Naive thymus-derived CD8-positive, alpha-beta T cell (primary cell): ENCODE measurements at places on chromosomes 5 and 9. TPM values are rescaled to one million over a fixed set of nuclear protein-coding genes. Genes with fewer than 3 reads are reported as not detected.

DNA sequence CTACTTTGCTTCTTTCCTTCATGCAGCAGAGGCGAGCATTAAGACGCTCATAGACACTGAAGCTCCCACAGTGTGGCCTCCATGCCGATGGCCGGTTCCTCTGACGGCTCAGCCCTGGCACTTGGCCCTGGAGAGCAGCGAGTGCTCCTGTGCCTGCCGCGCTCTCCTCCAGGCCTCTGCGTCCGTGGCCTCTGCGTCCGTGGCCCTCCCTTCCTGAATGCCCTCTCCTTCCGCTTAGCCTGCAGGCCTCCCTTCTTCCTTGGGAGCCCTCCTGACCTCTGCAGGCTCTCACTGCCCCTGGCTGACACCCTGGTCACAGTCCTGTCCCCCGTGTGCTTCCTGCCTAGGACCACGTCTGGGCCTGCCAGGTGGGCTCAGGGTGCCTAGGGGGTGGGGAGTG, 92.8 kb downstream of the ZNF354C start:
- DNase-seq: no peak

GRCh38 chr5:157548513-157549282, 26.9 kb downstream of the ADAM19 start:
- DNase-seq: no peak

- peak; percentile 9 for DNase-seq
These were observed 3.3 kb upstream of the CDC20B start for GRCh38 chr5:55176176-55176818.

- DNase-seq: peak; percentile 34
These were observed 36.8 kb upstream of the TEX48 start for GRCh38 chr9:114718801-114719221.

CKMT2 gene
- 0.78 TPM for total RNA-seq

DNA sequence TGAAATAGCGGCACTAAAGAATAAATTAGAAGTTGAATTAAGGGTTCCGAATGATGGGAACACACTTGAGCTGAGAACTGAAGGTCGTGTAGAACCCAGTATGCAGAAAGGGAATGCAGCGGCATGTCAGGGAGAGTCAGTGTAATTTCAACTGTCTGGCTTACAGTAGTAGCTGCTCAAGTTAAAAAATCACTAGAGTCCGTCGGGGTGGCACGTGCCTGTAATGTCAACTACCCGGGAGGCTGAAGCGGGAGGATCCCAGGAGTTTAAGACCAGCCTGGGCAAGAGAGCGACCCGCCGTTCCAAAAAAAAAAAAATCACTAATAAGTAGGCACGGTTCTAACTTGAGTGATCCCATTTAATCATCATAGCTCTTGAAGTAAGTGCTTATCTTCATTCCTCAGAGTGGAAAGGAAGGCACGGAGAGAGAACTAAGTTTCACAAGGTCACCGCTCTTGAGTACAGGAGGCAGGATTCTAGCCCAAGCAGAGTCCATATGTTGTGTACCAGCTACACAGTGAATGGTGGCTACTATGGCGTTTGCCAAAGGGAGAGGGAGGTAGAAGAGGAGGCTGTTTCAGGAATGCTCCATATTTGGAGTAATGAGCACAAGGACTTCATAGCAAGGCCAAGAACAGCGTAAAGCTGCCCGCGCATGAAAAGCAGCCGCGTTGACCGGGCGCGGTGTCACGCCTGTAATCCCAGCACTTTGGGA, 831 bp downstream of the RMRP start:
- DNase-seq: no peak

- no peak for DNase-seq
These were observed 55.2 kb upstream of the TMEM252 start for GRCh38 chr9:68595868-68596267.

DNA sequence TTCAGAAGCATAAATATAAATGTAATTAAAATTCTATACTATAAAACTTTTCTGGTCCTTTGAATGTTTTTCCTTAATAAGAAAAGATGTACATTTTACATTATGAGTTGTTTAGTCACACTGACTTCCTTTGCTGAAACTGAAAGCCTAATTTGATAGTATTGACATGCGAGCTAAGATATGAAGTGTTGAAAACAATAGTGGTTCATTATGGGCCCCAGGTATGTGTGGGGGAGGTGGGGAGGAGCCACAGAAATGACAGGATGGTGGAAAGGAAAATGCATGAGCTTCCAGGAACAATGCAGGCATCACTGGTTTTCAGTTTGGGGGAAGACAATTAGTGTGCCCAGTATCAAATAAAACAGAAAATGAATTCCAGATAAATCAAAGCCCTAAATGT, 35.4 kb upstream of the RLN1 start:
- no peak for DNase-seq

DNA sequence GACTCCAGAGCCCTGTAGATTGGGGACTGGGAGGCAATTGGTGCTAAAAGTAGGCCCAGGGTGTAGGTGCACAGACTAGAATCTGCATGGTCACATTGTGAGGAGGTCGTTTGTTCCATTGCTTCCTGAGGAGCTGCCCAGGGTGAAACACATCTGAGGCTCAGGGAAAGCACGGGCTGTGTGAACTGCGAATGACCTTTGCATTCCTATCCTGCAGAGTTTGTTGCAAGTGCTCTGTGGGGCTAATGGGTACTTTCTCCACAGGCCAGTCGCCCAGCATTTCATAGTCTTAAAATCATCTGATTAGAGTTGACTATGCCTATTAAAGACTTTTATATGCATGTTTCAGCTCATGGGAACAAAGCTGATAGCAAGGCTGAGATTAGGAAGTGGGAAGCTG, 14.4 kb upstream of the SLC46A2 start:
- no peak for DNase-seq

ADGRD2 gene
- total RNA-seq: not detected

NEUROG1 gene
- total RNA-seq: not detected

- no peak for DNase-seq
These were observed 69.0 kb downstream of the SLC28A3 start for GRCh38 chr9:84271531-84271900.

ARID3C gene
- total RNA-seq: not detected

- DNase-seq: no peak
These were observed 195.6 kb downstream of the SAXO1 start for GRCh38 chr9:18837402-18837801.

DNA sequence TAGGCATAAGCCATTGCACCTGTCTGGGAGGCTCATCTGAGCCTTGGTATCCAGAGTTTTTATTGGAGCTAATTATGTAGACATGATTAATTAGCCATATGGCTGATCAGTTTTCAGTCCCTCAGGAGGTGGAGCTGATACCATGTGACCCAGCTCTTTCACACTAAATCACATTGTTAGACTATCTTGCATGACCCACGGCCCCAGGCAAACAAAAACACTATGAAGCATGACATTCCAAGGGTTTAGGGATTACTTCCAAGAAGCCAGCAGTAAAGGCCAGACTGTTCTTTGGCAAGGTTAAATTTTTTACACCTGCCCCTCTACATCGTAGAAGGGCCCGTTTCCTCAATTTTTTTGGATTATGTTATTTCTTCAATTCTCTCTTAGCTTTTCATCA, 5.0 kb upstream of the C5orf24 start:
- DNase-seq: no peak

CCDC152 gene
- 7.8 TPM for total RNA-seq

DNA sequence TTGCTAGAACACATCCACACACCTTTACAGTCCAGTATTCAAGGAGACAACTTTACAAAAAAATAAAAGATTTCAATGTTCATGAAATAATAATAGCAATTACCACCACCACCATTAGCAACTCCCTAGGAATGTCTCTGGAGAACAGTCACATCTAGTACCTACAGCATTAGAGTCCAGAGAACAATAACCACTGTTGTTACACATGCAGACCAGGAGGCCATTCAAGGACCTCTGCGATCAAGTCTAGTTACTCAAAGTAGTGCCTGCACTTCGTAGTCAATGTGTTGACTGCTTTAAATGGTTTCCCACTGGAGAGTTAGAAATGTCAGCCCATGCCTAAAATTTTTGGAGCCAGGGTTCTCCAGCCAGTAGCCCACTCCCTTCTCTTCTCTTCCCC, 244.4 kb downstream of the DEPDC1B start:
- DNase-seq: no peak

GRCh38 chr5:171728686-171729085, 56.9 kb upstream of the SMIM23 start:
- DNase-seq: no peak

DNA sequence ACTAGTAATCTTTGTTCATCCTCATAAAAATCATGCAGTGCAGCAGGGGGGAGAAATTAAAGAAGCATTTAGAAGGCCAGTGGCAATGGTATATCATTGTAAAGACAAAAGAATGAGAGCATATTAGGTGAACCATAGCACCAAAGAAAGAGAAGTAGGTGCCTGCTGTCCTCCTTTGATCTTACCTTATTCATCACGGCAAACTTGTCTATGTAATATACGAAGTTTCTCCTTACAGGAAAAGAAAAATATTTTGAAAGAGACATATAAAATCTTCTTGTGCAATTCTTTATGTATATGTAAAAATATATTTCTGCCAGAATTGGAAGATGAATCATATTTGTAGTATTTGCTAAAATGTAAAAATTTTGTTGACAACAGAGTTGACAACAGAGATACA, 411.3 kb upstream of the ARRDC3 start:
- no peak for DNase-seq

DNA sequence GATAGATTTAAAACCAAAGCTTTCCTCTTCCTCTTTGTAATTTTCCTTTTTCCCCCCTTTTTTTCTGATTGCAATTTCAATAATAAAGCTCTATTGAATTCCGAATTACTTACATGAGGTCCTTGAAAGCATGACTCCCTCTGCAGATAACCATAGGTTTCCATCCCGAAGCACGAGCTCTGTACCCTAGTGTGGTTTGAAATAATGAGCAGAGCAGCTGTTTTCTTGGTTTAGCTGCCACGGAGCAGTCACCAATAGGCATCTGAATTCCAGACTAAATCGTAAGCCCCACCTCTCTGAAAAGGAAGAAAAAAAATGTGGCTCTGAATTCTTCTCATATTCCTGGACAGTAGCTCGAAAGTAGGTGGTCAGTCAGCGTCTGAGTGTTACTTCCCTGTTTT, 18.5 kb upstream of the GNE start:
- no peak for DNase-seq

CAMK4 gene
- 307 TPM for total RNA-seq

PDZD2 gene
- 1.2 TPM for total RNA-seq

DNA sequence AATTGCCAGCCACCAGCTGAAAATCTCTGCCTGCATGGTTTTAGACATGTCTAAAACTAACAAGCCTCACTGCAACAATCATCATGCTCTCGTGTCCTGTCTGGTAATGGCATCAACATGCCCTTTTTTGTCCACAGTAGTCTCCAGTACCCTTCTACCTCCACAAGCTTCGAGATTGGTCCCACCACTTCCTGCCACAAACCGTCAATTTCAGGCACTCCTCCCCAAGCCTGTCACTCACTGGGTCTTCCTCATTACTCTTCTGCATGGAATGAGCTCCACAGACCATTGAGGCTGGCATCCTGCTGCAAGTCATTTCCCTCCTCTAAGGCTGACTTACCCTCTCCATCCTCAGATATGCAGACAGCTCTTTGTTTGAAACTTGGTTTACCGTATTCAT, 9.0 kb downstream of the LPAR1 start:
- no peak for DNase-seq

FGF18 gene
- total RNA-seq: 0.38 TPM

OR13C5 gene
- total RNA-seq: not detected

NR2F1-AS1 gene
- total RNA-seq: not detected

- no peak for DNase-seq
These were observed 194.7 kb downstream of the DTWD2 start for GRCh38 chr5:118793652-118794051.

- DNase-seq: no peak
These were observed 80.0 kb upstream of the NFIL3 start for GRCh38 chr9:91503673-91504081.

GRCh38 chr9:113484258-113484730, 20.8 kb downstream of the RGS3 start:
- DNase-seq: no peak

DNA sequence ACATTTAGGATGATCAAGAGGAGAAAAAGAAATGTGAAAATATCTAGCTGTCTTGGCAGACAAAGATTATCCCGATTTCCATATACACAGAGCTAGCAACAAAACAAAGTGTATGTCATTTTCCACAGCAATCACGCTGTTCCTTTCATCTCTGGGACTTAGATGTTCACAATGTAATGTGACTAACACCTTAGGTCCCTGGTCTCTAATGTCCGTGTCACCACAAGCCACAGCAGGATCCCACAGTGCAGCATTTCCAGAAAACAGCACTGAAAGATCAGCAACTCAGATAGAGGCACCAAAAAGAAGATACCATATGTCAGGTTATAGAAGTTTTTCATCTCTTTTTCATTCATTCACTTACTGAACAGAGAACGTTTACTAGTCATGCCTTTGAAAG, 118.0 kb upstream of the TNPO1 start:
- no peak for DNase-seq

RNF208 gene
- 0.91 TPM for total RNA-seq

DNA sequence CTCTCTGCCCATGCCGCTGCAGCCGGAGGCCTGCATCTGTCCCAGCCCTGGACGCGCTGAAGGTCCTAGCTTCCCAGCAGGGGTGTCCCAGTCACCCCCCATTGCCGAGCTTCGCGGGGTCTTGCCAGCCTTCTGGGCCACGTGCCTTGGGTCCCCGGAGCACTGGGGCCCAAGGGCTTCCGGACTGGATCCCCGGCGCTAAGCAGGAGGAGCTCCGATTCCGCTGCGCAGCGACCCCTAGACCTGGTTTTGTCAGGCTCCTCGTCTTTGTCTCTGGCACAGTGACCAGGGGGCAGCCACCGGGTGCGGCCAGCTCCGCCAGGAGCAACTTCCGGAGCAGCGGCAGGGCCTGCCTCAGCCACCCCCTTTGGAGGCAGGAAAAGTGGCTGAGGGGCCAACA, 3.3 kb upstream of the IRX1 start:
- DNase-seq: no peak

GRCh38 chr9:70564468-70565335, 150.2 kb upstream of the KLF9 start:
- DNase-seq: no peak

DNA sequence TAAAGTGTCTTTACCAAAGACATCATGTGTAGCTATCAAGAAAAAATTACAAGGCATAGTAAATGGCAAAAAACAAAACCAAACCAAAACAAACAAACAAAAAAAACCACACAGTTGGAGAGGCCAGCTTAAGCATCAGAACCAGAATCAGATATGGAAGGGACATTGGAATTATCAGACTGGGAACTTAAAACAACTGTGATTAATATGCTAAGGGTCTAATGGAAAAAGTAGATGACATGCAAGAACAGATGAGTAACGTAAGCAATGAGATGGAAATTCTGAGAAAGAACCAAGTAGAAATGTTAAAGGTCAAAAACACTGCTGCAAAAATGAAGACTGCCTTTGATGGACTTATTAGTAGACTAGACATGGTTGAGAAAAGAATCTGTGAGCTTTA, 75.9 kb downstream of the FBXO38 start:
- DNase-seq: no peak

- DNase-seq: no peak
These were observed 84.7 kb upstream of the RORB start for GRCh38 chr9:74412236-74412979.
